ENCODE measurements at places on chromosomes 7 and 10. TPM values are rescaled to one million over a fixed set of nuclear protein-coding genes. Genes with fewer than 3 reads are reported as not detected.

- no peaks in the 10 kb centered on the region for H3K36me3 ChIP-seq
- H3K27me3 ChIP-seq = peaks cover 9% of the 10 kb centered on the region
- H3K4me1 ChIP-seq = no peaks in the 10 kb centered on the region
- no peak overlapping the region for H3K27ac ChIP-seq
- H3K4me3 ChIP-seq = no peak overlapping the region
These were observed 254.1 kb upstream of the PFKP start for GRCh38 chr10:2813286-2813685.

- H3K4me3 ChIP-seq = no peak overlapping the region
- no peaks in the 10 kb centered on the region for H3K27me3 ChIP-seq
- H3K36me3 ChIP-seq = no peaks in the 10 kb centered on the region
- no peaks in the 10 kb centered on the region for H3K4me1 ChIP-seq
- H3K27ac ChIP-seq = no peak overlapping the region
These were observed 21.9 kb downstream of the ARHGAP22 start for GRCh38 chr10:48582970-48583369.

- no peak overlapping the region for H3K27ac ChIP-seq
- H3K4me1 ChIP-seq = no peaks in the 10 kb centered on the region
- H3K36me3 ChIP-seq = no peaks in the 10 kb centered on the region
- no peaks in the 10 kb centered on the region for H3K27me3 ChIP-seq
These were observed 179.7 kb downstream of the HGF start for GRCh38 chr7:81590131-81590530.

GRCh38 chr7:31049005-31049765 is 2.9 kb upstream of the ADCYAP1R1 start:
- H3K27me3 ChIP-seq = peaks cover 84% of the 10 kb centered on the region
- H3K4me3 ChIP-seq = no peak overlapping the region
- H3K4me1 ChIP-seq = no peaks in the 10 kb centered on the region
- H3K36me3 ChIP-seq = no peaks in the 10 kb centered on the region
- DNase-seq = no peak

DNA sequence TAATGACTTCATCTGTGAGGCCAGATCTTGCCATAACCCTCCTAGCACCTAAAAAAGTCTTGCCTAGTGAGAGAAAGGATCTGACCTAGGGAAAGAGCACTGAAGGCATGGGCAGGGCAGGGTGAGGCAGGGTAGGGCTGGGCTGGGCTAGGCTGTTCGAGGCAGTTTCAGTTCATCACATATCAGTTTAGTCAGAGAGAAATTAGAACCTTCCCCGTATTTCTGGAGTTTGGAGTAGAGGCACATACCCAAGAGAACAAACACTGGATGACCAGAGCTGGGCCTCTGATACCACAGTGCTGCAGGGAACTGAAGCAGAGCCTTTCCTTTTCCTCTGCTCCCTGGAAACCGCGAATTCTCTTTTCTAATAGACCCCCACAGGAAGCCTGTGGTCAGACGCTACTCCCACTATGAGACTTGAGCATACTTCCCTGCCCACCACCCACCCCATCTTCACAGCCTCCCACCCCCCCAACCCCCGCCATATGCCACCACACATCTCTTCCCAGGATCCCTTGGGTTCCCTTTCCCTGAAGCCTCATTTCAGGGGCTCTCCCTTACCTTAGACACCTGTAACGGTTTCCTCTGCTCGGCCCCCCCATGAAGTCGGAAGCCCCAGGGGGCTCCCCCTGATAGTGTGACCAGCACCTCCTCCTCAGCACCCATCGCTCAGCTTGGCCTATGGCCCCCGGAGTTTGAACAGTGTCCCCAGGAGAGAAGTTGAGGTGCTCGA is 406 bp downstream of the SYNPO2L start:
- H3K4me3 ChIP-seq = no peak overlapping the region
- no peak for DNase-seq
- no peaks in the 10 kb centered on the region for H3K36me3 ChIP-seq
- no peaks in the 10 kb centered on the region for H3K27me3 ChIP-seq

DNA sequence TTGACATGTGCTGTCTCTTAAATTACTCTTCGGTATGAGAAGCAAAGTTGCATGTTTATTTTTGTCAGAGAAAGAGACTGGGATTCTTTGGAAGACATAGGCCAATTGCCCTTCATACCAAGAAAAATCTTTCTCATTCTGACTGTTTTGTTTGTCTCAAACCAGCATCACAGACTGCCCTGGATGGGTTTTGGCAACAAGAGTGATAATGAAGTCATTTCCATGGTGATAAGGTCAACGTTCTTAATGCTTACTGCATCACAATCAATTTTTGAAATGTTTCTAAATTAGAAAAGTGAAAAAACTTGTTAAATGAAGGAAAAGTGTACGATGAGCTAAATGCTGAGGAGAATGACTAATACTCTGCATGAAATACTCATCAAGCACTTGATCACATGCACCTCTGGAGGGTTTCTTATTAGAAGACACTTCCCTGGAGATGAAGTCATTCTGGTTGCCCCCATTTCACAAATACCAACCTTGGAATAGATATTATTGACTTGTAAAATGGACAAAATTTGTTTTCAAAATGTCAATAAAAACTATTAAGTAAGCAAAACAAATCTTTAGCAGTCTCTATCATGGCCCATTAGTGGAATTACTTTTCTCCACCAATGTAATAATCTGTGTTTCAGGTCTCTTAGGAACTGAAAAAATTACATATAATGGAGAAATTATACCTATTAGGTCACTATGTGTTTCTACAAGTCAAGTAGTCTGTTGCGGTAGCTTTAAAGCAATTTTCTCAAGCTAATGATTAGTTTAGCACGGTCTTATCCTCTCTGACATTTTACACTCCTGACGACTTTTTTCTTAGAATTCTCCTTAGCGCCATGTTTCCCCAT is 19.9 kb upstream of the SEC61G start:
- H3K27ac ChIP-seq = no peak overlapping the region
- H3K4me1 ChIP-seq = peaks cover 1% of the 10 kb centered on the region
- H3K36me3 ChIP-seq = no peaks in the 10 kb centered on the region
- H3K4me3 ChIP-seq = no peak overlapping the region

GRCh38 chr10:47374611-47375536 is 9.2 kb downstream of the ZNF488 start:
- no peaks in the 10 kb centered on the region for H3K36me3 ChIP-seq

Gene KCNH2
- total RNA-seq = 1.5 TPM

Gene SKIDA1
- total RNA-seq = 0.65 TPM

- H3K4me1 ChIP-seq = no peaks in the 10 kb centered on the region
- no peaks in the 10 kb centered on the region for H3K27me3 ChIP-seq
- no peak for DNase-seq
- no peak overlapping the region for H3K27ac ChIP-seq
These were observed 51.7 kb downstream of the COL17A1 start for GRCh38 chr10:104033966-104034365.

DNA sequence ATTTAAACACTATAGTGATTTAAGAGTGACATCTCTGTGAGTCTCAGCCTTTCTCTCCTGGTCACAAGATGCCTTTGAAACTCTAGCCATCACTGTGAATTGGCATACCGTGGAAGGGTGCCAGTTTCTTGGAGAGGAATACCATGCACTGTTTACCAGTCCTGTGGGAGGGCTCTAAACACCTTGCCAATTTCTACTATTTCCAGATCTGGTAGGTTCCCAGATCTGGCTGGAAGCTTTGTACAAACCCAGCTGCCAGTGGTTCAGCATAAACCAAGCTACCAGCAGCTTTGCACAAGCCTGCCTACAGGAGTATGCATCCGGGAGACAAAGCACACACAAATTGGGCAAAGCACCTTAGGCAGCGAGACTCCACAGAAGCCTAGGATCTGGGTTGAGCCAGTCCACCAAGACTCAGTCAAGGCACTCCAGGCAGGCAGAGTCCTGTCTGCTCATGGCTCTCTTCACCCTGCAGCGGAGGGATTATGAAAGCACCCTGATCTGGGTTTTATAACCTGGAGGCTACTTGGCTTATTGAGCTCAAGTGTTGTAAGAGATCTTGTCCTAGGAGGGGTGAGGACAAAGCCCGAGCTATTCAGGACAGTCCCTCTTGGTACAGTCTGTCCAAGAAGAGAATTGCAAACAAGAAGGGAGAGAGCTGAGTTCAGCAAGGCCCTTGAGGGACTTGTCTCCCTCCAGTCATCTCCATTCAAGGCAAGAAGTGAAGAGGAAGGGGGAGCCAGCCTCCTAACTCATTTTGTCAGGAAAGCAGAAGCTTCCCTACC is 23.6 kb downstream of the MCM10 start:
- no peaks in the 10 kb centered on the region for H3K27me3 ChIP-seq
- no peak overlapping the region for H3K27ac ChIP-seq
- H3K4me1 ChIP-seq = no peaks in the 10 kb centered on the region
- no peak overlapping the region for H3K4me3 ChIP-seq

DNA sequence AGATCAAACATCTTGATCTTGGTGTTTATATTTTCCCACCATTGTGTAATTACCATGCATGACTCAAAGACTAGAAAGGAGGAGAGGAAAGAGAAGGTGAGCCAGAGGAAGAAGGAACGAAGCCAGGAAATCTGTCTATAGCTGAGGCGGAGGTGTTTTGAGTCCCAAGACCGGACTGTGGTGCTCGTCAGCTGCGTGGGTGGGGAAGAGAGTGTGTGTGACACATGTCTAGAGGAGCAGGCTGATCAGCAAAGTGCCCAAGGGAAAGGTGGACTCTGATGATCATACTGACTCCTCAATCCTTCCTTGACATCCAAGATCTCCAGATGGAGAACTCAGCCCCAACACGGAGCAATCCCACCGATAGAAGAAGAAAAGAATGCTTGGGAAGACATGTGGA is 189.5 kb upstream of the MINDY3 start:
- H3K4me3 ChIP-seq = no peak overlapping the region
- DNase-seq = no peak
- H3K4me1 ChIP-seq = no peaks in the 10 kb centered on the region
- 0 out of 2 replicates have a peak, but pooled peaks cover 4% of the 10 kb centered on the region for H3K27me3 ChIP-seq
- no peak overlapping the region for H3K27ac ChIP-seq

Gene TMEM72
- not detected for total RNA-seq

GRCh38 chr10:107144490-107144889 is 20.0 kb downstream of the SORCS1 start:
- no peaks in the 10 kb centered on the region for H3K36me3 ChIP-seq
- H3K27me3 ChIP-seq = no peaks in the 10 kb centered on the region
- H3K4me3 ChIP-seq = no peak overlapping the region
- DNase-seq = no peak
- H3K4me1 ChIP-seq = no peaks in the 10 kb centered on the region

DNA sequence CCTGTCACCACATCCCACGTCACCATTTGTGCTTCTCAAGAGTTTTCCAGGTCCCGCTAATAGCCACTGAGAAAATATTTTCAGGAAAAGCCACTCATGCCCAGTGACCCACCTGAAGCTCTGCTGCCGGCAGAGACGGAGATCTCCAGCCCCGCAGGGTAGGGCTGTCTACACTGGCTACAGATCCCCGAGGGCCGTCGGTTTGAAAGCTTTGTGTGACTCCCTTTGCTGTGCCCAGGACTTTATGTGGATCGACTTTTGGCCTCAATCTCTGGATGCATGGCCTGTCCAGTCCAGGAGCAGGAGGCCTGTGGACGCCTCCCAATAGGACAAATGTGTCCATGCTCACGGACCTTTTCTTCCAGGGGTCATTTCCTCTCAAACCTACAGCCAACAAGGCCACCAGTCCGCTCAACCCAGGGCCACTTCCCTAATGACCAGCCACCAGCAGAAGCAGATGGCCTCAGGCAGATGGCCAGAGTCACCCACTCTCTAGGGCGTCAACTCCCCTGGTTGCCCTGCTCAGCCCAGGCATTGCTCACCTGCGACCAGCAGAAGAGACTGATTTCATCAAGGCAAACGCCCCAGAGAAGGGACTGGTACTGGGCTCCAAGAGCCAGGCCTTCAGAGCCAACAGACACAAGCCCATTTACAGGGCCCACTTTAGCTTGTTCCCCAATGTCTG is 76.4 kb downstream of the OAT start:
- no peak overlapping the region for H3K27ac ChIP-seq
- H3K36me3 ChIP-seq = no peaks in the 10 kb centered on the region
- no peak for DNase-seq
- H3K27me3 ChIP-seq = no peaks in the 10 kb centered on the region
- no peak overlapping the region for H3K4me3 ChIP-seq

DNA sequence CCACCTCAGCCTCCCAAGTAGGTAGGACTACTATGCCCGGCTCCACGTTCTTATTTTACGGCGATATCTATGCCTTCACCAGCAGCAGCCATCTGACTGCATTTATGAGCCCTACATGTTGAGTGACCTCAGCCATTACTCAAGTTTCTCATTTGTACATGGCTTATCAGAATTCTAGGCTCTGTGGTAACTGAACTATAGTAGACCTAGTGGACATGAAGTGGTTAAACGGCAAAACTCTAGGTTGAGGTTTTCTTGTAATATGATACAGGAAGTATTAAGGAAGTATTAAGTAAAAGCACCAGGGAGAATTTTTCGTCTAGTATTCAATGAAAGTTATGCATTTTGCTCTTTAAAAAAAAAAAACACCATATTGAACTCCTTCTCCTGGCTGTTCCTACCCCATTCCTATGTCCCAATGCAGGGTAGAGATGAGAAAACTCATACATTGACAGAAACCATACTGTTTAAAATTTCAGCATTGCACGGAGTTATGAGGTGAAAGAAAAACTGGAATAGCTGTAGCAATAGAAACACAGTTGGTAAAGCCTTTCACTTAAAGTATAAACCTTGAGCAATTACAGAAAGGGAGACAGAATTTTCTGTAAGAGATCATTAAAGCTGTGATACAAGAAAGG is 39.8 kb upstream of the EPC1 start:
- peak; percentile 36 for DNase-seq
- no peak overlapping the region for H3K27ac ChIP-seq
- no peak overlapping the region for H3K4me3 ChIP-seq
- no peaks in the 10 kb centered on the region for H3K36me3 ChIP-seq
- no peaks in the 10 kb centered on the region for H3K4me1 ChIP-seq

DNA sequence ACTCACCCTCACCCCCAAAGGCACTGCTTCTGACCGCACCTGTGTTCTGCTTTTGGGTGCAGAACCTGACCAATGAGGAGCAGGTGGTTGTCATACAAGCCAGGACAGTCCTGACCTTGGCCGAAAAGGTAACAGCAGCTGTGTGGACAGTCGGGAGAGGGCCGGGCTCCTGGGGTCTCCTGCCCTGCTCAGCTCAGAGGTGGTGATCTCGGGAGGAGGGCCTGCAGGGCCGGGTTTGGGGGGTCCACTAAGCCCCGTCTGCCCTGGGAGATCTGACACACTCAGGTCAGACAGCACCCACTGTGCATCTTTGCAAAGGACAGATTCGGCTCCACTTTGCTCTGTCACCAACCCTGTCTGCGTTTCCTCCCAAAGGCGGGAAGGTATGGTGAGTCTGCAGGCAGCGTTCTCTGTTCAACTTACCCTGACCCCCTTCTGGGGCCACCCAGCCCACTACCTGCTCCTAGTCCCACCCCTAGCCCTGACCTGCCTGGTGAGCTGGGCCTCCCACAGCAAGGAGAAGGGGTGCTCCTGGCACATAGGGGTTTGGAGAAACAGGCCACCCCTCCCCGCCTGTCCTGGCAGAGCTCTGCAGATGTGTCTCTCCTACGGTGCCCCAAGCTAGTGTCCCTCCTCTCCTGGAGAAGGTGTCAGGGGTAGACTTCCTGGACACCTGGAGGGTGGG is 33.7 kb upstream of the DPYSL4 start:
- no peak for DNase-seq
- H3K4me1 ChIP-seq = no peaks in the 10 kb centered on the region
- no peaks in the 10 kb centered on the region for H3K36me3 ChIP-seq
- H3K27me3 ChIP-seq = no peaks in the 10 kb centered on the region

Gene PROSER2
- total RNA-seq = 87.5 TPM

- no peak overlapping the region for H3K4me3 ChIP-seq
- H3K4me1 ChIP-seq = no peaks in the 10 kb centered on the region
- peaks cover 37% of the 10 kb centered on the region for H3K27me3 ChIP-seq
- H3K27ac ChIP-seq = no peak overlapping the region
- no peaks in the 10 kb centered on the region for H3K36me3 ChIP-seq
- DNase-seq = no peak
These were observed 14.0 kb upstream of the COL13A1 start for GRCh38 chr10:69787681-69788080.

- no peaks in the 10 kb centered on the region for H3K4me1 ChIP-seq
- H3K27me3 ChIP-seq = peaks cover 83% of the 10 kb centered on the region
- no peak overlapping the region for H3K27ac ChIP-seq
- H3K4me3 ChIP-seq = no peak overlapping the region
- H3K36me3 ChIP-seq = no peaks in the 10 kb centered on the region
These were observed 71.7 kb downstream of the IKZF1 start for GRCh38 chr7:50376056-50376820.
